PC-9 (cell line): ENCODE measurements at places on chromosomes 7 and 10.

- no peak for DNase-seq
Measured at GRCh38 chr7:132095111-132095765, 481.0 kb downstream of the PLXNA4 start.

DNA sequence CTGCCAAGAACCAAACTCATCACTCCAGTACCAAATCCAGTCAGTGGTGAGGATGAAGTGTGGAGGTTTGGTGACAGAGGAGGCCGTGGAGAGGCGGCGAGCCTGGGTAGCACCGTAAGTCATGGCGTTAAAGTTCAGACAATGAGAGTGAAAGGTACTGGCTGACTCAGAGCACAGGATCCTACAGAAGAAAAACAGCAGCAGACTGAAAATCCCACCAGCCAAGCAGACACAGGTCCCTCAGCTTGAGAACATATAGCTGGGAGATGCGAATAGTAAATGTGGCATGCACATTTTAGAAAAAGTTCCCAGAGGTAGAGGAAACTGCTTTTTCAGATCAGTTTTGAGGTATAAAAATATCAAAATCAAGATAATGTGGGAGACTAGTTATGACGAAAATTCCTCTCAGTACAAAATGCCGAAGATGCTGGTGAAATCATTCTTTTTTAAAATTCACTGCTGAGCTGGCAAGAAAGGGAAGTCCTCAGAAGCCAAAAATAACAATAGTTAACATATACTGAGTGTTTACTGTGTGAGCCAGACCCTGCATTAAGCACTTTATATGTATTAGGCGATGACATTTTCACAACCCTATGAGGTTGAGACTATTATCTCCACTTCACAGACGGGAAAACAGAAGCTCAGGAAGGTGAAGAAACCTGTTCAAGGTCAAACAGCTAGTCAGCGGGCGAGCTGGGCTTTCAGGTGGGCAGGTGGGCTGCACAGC lies 20.9 kb downstream of the PARP12 start:
- no peak for DNase-seq

GRCh38 chr10:88110822-88111221 lies 247.4 kb downstream of the PTEN start:
- DNase-seq = no peak

DNA sequence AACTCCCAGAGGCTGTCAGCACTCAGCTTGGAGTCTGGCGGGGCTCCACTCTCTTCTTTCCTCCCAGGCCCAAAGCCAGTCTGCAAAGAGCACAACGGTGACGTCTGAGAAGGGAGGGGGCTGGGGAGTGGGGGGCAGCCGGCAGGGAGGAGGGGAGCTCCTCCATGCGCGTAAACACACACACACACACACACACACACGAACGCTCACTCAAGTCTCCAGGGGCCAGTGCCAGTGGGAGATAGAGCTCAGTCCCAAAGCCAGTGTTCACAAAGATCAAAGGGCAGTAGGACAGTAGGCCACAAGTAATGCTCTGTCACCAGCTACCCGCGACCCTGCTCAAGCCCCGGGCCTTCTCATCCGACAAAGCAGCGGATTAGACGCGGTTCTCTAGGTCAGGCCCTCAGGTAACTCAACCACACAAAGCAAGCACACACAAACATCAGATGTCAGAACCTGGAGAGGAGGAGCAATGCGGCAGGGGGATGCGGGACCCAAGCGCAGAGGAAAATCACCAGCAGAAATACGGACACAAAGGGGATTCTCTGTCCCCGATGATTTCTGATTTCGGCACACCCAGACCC lies 19.9 kb downstream of the TCAF1 start:
- DNase-seq = no peak

DNA sequence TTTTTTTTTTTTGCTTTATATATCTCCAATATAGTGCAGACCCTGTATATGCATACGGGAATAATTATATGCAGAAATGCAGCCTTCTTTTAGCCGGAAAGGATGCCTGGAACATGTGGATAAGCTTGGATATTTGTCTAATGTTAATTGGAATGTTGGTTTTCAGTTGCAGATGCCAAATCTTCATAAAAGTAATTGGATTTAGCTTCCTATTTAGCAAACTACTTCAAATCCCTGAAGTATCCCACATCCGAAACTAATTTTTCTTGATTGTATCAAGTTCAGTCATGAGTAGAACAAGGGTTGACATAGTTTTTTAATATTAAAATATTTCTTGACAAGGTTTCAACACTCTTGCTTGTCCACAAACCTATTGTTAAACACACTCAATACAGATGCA lies 281.7 kb downstream of the BBS9 start:
- no peak for DNase-seq

DNA sequence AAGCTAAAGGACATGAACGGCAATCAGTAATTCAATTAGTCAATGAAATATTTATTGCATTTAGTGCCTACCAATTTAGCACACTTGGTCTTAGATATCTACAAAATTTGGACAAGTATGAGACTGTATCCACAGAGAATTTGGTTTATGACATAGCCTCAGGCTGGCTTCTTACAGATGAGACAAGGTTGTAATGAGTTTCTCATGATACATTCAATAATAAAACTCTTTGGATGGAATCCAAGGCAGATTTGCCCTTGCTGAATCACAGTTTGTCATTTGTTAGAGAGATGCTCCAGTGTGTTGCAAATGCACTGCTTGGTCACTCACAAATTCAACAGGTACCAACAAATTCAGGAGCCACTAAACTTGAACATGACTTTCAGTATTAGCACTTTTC lies 162.5 kb downstream of the GPR37 start:
- no peak for DNase-seq

- DNase-seq = no peak
Measured at GRCh38 chr7:31111109-31111451, 59.0 kb downstream of the ADCYAP1R1 start.

DNA sequence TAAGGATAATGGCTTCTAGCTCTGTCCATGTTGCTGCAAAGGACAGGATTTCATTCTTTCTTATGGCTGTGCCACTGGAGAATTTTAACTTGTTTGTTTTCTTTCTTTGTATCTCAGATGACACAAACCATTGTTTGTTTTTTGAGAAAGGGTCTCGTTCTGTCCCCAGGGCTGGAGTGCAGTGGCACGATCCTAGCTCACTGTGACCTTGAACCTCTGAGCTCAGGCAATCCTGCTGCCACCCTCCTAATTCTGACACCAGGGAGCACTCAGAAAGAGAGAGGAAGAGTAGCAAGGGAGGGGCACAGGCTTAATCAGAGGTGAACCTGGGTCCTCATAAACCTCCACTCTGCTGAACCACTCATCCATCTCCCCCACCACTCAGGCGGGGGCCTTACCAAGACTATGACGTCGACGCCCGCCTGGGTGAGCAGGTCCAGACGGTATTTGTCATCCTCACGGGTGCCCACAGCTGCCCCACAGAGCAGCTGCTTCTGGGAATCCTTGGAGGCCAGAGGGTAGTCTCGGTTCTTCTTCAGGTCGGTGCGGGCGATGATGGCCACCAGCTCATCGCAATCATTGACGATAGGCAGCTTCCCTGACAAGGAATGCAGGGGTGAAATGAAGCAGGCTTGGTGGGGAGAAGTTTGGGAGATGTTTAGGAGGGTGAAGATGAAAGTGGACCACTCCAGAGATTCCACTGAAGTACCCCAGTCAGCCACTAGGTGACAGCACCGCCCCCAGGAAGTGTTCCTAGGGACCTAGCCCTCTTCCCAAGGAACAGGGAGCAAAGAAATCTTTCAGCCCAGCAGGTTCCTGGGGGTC lies 11.6 kb downstream of the IMPDH1 start:
- DNase-seq = no peak

DNA sequence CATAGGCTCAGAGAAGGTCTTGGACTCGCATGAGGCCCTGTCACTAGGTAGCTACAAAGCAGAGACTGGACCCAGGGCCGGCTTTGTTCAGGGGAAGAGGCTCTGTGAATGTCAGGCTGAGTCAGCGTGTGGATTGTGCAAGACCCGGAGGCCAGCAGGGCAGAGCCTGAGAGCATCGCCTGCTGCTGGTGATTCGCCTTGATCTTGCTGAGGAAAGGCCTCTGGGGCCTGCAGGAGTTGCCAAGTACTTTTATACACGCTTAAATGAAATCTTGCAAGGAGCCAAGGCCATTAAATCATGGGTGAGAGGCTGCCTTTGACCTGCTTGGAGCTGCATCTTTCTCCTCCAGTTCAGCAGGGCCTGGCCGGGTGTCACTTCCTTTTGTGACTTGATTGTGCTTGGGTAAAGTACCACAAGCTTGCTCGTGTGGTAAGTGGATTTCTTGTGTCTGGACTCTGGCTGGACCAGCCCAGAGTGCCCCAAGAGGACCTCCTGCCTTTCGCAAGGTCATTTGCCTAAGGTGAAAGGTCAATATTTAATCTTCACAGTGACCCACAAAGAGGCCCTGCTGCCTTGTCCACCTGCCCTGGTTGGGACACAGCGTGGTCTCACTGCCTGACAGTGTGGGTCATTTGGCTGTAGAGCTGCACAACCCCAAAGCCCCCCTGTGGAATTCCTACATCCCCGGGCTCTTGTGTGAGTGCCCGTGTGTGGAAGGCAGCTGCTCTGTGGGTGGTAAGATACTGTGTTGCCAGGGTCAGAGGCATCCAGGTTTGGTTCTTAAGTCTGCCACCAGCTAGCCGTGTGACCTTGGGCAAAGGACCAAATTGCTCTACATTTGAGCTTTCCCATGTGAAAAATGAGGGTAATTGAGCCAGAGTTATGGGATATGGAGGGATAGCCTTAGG lies 38.6 kb upstream of the SH2D4B start:
- peak; percentile 99 for DNase-seq

- DNase-seq = no peak
Measured at GRCh38 chr7:151351027-151351426, 9.4 kb downstream of the NUB1 start.

DNA sequence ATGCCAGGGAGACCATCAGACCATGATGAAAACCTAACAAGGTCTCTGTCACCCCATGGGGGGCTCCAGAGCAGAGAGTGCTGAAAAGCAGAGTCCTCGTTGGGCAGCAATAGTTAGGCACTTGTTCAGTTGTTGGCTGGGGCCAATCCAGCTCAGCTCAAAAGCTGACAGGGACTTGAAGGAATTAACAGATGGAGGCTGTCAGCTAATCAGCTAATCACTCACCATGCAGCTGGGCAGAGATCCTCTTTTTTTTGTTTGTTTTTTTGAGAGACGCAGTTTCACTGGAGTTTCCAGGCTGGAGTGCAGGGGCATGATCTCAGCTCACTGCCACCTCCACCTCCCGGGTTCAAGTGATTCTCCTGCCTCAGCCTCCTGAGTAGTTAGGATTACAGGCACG lies 18.1 kb downstream of the CEP55 start:
- DNase-seq = no peak

GRCh38 chr7:49850921-49851613 lies 77.6 kb downstream of the VWC2 start:
- no peak for DNase-seq

DNA sequence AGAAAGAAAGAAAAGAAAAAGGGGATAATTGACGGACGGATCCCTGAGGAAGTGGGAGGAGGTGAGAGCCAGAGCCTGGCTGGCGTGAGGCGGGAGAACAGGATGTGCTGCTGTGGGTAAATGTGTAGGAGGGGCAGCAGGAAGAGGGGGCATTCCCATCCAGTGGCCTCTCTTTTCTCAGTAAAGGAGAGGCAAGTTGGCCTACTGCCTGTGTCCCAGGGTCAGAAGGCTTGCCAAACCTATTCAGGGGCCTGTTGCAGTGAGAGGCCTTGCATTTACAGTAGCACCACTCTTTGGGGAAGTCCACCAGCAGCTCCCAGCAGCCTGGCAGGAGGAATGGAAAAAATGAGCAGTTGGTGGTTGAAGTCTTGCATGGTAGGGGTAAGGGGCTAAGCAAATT lies 26.6 kb upstream of the ASCC1 start:
- no peak for DNase-seq

DNA sequence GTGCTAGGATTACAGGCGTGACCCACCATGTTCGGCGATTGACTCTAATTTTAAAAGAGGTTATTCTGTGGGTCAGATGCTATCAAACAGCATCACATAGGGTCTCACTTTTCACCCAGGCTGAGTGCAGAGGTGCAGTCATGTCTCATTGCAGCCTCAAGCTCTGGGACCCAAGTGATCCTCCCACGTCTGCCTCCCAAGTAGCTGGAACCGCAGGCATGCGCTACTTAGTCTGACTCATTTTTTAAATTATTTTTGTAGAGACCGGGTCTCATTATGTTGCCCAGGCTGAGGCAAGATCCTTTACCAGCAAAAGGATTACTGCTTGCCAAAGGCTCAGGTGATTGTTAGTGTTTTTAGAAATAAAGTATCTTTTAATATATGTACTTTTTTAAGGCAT lies 42.9 kb upstream of the STOX1 start:
- no peak for DNase-seq

GRCh38 chr10:11378835-11379234 lies 232.6 kb downstream of the USP6NL start:
- no peak for DNase-seq

DNA sequence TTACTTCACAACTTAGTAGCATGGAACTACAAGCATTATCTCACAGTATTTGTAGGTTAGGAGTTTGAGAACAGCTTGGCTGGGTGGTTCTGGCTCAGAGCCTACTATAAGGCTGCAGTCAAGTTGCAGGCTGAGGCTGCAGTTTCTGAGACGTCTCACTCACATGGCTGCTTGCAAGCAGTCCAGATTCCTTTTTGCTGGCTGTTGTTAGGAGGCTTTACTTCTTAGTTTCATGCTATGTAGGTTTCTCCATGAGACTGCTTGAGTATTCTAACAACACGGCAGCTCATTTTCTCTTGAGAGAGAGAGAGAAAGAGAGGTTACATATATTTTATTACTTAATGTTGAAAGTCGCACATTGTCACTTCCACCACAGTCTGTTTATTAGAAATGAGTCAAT lies 1073.9 kb downstream of the NXPH1 start:
- no peak for DNase-seq

DNA sequence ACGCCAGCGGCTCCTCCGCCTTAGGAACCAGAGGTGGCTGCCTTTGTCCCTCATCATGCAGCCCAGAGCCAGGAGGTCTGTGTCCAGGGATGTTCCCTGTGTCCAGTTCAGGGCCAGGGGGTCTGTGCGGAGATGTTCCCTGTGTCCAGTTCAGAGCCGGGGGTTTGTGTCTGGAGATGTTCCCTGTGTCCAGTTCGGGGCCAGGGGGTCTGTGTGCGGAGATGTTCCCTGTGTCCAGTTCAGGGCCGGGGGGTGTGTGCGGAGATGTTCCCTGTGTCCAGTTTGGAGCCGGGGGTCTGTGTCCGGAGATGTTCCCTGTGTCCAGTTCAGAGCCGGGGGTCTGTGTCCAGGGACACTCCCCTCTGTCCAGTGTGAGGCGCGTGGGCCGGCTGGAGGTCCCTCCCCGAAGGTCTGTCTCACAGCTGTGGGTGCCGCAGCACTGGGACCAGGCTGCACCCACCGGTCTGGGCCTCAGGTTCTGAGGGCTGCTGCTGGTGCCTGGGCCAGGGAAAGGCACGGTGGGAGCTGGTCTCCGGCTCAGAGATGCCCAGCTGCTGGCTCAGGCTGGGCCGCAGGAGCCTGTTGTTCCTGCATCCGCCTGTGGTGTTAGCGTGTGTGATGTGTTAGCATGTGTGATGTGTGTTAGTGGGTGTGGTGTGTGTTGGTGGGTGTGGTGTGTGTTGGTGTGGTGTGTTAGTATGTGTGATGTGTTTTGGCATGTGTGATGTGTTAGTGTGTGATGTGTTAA lies 67.9 kb upstream of the CFAP46 start:
- no peak for DNase-seq
